ENCODE measurements at places on chromosomes 13 and 19. TPM values are rescaled to one million over a fixed set of nuclear protein-coding genes. Genes with fewer than 3 reads are reported as not detected.

- no peak for DNase-seq
These were observed 3.9 kb upstream of the ZNF135 start for GRCh38 chr19:58054901-58055874.

DNA sequence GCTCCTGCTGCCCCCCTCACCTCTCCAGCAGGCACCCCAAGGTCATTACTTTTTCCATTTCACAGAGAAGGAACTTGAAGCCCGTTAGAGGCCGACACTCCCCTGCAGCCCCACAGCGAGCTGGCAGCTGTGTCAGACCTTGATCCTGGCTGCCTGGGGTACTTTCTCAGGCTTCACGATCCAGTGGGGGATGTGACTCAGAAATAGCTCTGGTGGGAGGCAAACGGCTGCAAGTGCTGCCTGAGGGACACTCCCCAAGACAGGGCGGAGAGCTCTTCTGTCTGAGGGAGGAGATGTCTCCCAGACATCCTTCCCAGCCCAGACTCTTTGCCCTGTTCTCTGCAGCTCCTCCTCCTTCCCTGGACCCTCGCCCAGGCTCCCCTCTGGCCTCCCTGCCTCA lies 4.8 kb downstream of the TSKS start:
- no peak for DNase-seq

GRCh38 chr13:22717036-22717435 lies 463.7 kb upstream of the SGCG start:
- no peak for DNase-seq

- no peak for DNase-seq
These were observed at the start of gene ZNF284 for GRCh38 chr19:44071824-44072542. ZNF284 (plus strand) TSS chr19:44072159; CDS start chr19:44076390, 4,231 bp downstream.

DNA sequence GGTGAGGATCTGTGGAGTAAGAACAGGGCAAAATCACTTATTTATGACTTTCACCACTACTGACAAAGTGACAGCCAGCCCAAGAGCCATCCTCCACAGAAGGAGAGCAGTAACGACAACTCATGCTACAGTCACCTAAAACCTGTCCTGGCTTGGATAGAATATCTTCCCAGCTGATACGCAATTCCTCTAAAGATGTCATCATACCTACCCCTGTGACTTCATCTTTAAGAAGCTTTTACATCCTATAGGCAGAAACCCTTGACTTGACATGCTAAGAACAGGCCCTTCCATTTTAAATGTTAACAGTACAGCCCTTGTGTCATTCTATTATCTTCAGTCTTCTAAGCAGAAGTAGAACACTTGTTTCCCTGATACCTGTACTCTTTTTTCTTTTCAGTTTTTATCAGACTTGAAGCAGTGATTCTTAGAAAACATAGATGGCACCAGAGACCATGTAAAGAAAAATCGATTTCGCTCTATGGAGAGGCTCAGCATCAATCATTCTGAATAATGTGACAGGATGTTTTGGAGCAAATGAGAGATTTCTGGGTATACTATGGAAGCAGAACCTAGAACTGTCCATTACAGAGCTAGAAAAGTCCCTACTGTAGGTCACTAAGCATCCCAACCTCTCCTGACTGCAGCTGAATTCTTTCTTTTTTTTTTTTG lies 20.1 kb downstream of the STOML3 start:
- DNase-seq: no peak

GRCh38 chr19:17868669-17869068 lies 3.1 kb upstream of the SLC5A5 start:
- no peak for DNase-seq

DNA sequence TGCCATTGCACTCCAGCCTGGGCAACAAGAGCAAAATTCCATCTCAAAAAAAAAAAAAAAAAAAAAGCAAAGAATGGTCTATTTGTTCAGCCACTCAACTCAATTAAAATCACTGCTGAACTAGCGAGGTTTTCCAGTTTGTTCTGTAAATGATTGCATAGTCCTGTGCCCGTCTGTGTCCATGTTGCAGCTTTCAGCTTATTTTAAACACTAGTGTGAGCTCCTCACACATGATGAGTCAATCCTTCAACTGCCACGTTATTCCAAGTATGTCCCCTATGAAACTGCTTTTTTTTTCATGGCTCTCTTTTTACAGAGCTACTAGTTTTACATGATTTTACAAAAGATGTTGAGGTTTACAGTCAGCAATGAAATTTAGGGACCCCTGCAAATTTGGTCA lies 12.2 kb downstream of the SUGP2 start:
- no peak for DNase-seq

GRCh38 chr19:49968279-49968922 lies 7.4 kb upstream of the SIGLEC11 start:
- no peak for DNase-seq

DNA sequence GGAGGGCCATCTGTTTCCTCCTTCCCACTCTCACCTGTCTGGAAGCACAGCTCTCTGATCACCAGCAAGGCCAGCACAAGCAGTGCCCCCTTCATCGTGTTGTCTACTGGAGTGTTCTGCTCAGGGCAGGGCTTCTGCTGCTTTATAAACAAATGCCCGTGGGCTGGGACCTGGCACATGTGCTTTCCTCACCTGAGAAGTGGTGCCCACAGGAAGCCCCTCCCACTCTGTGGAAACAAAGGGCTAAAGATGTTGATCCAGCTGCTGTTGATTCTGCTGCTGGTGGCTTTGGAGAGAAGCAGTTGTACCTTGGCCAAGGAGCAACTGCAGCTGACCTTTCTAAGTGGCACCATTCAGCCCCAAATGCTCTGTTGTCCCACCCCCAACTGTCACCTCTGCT lies 26.4 kb upstream of the ZNF181 start:
- DNase-seq: no peak

- no peak for DNase-seq
These were observed 101.3 kb downstream of the KCNRG start for GRCh38 chr13:50116430-50116973.

DNA sequence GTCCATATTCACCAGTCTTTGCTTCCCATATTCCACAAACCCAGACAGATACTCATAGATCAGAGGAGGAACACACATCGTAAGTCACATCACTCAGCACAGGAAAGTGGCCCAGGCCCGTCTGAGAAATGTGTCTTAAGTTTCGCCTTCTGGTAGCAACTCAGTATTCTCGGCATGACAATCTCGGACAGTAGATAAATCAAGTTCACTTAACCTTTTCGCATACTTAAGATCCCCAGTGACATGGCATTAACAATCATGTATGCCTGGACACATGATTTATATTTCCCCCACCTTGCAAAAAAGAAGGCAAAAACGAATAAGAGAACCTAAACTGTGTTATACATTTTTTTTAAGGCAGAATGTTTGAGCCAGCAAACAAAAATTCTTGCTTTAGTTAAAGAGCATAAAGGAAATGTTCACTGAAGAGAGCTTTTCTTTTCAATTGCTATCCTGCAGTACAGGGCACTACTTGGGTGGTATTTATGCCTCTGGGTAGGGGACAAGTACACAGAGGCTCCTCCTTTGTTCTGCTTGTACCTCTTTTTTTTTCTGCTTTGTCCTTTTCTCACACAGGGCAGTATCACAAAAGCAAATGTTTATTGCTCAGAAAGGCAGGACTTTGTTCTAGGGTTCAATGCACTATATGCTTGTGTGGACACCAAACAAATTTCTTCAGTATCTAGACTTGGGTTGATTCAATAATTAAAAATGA lies 360.6 kb downstream of the TDRD3 start:
- no peak for DNase-seq

GRCh38 chr13:63287926-63288325 lies 1872.3 kb upstream of the PCDH20 start:
- no peak for DNase-seq

GRCh38 chr13:45195421-45195820 lies 5.4 kb downstream of the KCTD4 start:
- no peak for DNase-seq

GRCh38 chr13:30923418-30923817 lies 9.0 kb upstream of the TEX26 start:
- no peak for DNase-seq

GRCh38 chr19:1775951-1776605 lies 22.8 kb downstream of the ONECUT3 start:
- no peak for DNase-seq

DNA sequence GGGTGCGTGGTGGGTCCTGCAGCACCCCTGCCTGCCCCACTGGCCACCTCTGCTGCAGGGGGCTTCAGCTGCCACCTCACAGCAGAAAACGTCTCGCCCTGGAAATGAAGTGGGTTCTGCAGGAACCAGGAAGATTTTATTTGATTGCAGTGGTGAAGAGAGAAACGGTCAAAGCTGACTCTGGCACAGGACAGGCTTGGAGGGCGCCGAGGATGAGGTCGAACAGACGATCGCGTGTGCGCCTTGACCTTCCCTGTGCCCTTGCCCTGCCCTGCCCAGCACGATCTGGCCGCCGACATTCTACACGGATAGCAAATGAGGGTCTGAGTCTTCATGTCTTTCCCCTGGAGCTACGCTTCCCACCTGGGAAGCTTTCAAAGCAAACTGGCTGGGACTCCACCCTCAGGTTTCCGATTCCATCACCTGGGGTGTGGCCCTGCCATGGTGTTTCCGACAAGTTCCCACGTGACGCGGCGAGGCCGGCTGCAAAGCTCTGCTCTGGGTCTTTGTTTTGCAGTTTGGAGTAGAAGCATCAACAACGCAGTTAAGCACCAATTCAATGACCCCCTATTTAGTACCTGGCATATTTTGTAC lies 50.3 kb upstream of the TUBGCP3 start:
- DNase-seq: no peak

- DNase-seq: no peak
These were observed 234.6 kb downstream of the SLITRK6 start for GRCh38 chr13:85564598-85564997.

DNA sequence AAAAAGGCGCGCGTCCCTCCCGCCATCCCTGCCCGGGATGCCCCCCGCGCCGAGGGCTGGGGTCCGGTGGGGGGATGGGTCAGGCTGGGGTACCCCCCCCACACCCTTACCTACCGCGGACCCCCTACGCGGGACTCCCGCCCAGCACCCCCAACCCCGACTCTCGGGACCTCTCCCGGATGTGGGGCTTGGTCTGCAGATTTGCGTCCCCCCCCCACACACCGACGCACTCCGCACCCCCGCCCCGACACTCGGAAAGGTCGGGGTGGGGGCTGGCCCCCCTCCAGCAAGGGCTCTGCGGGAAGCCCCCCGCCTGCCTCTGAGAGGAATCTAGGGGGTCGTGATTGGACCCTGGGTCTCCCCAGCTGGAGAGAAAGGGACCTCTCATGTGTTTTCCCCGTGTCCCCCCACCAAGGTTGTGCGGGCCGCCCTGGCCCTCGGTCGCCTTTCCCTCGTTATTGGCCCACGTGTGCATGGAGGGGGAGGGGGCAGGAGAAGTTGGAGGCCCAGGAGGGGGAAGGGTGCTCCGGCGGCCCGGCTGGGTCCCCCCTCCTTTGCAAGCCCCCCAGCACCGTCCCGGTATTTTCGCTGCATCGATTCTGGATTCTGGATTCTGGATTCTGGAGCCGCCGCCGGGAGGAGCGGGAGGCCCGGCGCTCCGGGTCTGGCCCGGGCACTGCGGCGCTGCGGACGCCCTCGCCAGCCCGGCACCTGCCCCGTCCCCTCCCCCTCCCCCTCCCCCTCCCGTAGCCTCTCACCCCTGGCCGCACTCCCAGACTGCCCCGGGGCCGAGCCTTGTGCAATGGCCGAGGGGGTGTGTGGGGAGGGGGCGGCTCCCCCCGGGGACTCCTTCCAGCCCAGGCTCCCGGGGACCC lies 607 bp downstream of the NFIC start:
- no peak for DNase-seq

DNA sequence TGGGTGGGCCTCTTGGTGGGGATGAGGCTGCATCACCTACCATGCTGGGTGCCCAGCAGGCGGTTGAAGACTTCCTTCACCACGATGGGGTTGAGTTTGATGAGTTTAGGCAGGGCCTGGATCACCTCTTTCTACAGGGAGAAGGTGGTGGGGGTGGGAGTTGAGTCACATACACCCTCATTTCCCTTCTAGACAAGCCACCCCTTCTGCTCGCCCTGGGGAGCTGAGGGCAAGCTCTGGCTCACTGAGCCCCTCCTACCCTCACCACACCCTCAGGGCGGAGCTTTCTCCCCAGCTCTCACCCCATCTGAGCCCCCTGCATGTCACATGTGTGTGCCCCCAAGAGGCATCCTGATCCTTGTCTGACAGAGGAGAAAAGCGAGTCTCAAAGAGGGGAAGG lies 7.6 kb upstream of the RSPH6A start:
- no peak for DNase-seq

DNA sequence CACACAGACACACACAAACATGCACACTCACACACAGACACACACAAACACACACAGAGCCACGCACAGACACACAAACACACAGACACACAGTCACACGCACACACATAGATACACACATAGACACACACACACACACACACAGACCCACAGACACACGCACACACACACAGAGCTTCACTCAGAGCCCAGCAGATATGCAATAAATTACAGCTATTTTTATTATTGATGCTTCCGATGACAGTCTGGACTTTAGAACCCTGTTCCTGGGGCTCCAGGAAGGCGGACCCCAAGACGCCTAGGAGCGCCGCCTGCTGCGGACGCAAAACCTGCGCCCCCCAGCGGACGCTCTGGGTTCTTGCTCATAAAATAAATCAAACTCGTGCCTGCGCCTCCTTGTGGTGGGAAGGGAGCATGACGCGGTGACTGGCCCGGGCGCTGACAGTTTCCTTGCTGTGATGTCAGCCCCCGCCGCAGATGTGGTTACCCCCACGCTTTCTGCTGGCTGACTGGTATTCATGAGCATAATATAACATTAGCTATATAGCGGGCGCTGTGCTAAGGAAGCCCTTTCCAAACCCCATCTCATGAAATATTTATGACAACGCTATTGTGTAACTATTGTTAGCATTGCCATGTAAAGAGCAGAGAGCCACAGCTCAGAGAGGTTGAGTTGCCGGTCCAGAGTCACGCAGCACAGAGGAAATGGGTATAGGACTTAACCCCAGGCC lies 64.4 kb upstream of the TM9SF2 start:
- DNase-seq: no peak

- DNase-seq: no peak
These were observed 168.8 kb downstream of the KATNAL1 start for GRCh38 chr13:30138511-30138910.

DNA sequence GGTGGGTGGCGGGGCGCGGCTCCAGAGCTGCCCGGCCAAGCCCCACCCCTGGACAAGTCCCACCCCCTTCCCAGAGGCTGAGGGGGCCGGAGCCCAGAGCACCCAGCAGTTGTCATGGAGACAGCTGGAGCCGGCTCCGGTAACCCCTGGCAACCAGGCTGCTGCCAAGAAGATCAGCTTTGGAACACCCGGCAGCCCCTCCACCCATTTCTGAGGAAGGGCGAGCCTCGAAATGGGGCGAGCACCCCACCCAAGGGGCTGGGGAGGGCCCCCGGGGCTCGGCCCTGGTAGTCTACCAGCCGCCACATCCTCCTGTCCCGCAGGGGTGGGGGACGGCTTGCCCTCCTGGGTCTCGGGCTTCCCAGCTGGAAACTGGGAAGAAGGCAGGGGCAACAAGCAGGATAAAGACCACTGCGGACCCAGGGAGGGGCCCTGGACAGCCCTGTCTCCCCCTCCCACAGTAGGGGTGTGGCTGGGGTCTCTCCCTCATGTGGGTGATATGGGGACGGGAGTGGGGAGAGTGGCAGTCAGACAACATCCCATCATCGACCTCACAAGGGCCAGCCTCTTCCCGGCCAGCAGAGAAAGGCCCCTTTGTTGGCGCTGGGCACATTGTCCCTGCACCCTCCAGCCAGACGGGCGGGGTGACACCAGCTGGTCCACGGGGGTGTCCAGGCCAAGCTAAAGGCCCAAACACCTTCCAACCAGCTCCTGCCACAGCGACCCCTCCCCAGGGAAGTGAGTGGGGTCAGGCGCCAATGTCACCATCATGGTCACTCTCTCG lies 1.5 kb downstream of the CERS1 start:
- DNase-seq: no peak

NRTN gene
- 0.94 TPM for total RNA-seq

C5AR1 gene
- total RNA-seq: not detected

NANOS3 gene
- not detected for total RNA-seq

TEKTIP1 gene
- total RNA-seq: not detected
